Activated CD4-positive, CD25-positive, alpha-beta regulatory T cell treated with anti-CD3 and anti-CD28 coated beads, Interleukin-2, amount 50 U/mL, for 16 hours (primary cell): ENCODE measurements at places on chromosomes 4 and X.

- DNase-seq = no peak
These were observed 403.7 kb downstream of the MID1IP1 start for GRCh38 chrX:39204945-39205344.

GRCh38 chr4:118124997-118125396 lies 90.7 kb downstream of the NDST3 start:
- DNase-seq = no peak

GRCh38 chrX:22882543-22882942 lies 117.2 kb upstream of the DDX53 start:
- no peak for DNase-seq

- no peak for DNase-seq
These were observed 2.4 kb downstream of the ATP6AP1 start for GRCh38 chrX:154430916-154431315.
